ENCODE measurements at places on chromosomes 5 and 9. TPM values are rescaled to one million over a fixed set of nuclear protein-coding genes. Genes with fewer than 3 reads are reported as not detected.

DNA sequence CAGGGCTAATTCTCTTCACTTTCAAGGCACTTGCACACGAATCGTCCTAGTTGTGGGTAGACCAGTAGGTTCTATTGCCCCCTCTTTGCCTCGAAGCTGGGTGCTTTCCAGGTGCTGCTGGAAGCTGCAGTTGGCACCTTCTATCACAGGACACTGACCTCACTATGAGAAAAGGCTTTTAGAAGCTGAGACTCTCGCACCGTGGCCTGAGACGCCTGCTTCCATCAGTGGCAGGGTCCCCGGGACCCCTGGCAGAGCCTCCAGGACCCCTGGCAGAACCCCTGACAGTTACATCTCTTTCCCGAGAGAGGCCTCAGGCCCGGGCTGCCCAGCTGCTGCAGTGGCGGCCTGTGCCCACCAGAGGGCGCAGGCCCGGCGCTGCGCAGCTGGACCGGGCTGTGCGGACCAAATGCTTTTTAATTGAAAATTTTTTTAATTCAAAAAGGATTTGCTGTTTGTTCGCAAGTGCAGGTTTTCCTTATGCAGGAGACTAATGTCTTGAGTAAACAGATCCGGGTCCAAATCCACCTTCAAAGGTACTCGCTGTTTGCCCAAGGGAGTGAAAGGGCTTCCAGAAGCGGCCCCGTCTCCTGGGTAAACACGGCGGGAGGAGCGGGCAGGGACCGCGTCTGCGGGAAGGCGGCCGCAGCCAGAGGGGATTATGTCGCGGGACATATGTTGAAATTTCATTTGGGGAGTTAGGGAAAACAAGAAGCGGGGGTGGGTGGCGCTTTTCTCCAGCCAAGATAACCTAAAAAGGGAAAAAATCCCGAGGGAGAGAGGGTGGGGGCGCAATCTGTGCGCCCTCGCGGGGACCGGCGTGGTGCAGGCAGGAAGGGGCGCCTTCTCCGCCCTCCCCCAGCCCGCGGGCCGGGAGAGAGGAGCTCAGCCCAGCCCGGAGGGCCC is 114.5 kb upstream of the LMX1B start:
- DNase-seq = no peak
- peak overlapping the region; percentile 49 for H3K4me3 ChIP-seq
- H3K36me3 ChIP-seq = peaks cover 17% of the 10 kb centered on the region
- H3K27me3 ChIP-seq = no peaks in the 10 kb centered on the region

DNA sequence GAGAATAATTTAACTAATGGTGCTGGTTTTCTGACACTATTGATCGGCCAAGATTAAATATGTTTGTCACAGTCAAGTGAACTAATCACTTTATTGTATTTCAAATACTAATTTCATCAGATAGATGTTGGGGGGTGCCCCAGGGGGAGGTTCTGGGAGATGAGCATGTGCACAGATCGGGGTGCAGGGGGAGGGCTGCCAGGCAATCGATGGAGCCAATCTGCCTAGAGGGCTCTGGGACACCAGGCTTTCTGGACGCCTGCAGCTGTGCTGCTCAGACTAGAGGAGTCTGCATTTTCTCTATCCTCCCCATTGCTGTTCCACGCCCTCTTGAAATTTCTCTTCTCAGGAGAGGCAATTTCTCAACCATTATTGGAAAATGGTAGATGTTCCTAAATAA is 100.0 kb upstream of the ALDH1B1 start:
- no peaks in the 10 kb centered on the region for H3K36me3 ChIP-seq
- H3K4me3 ChIP-seq = no peak overlapping the region
- no peaks in the 10 kb centered on the region for H3K4me1 ChIP-seq
- DNase-seq = no peak

GRCh38 chr5:109805883-109806282 is 116.2 kb downstream of the MAN2A1 start:
- no peaks in the 10 kb centered on the region for H3K4me1 ChIP-seq
- H3K4me3 ChIP-seq = no peak overlapping the region
- H3K36me3 ChIP-seq = no peaks in the 10 kb centered on the region
- no peak overlapping the region for H3K27ac ChIP-seq

- no peaks in the 10 kb centered on the region for H3K27me3 ChIP-seq
- peaks cover 92% of the 10 kb centered on the region for H3K36me3 ChIP-seq
- no peaks in the 10 kb centered on the region for H3K4me1 ChIP-seq
- DNase-seq = no peak
Observed at GRCh38 chr9:37523916-37524315, 38.2 kb downstream of the POLR1E start.

GRCh38 chr5:71537687-71538086 is 49.5 kb upstream of the MCCC2 start:
- H3K4me1 ChIP-seq = no peaks in the 10 kb centered on the region
- H3K27me3 ChIP-seq = no peaks in the 10 kb centered on the region
- H3K4me3 ChIP-seq = no peak overlapping the region
- H3K27ac ChIP-seq = no peak overlapping the region
- DNase-seq = no peak
- H3K36me3 ChIP-seq = peaks cover 7% of the 10 kb centered on the region

The ANKRD55 gene
- not detected for total RNA-seq

The ADGRD2 gene
- total RNA-seq = not detected

The ZNF782 gene
- total RNA-seq = 10.7 TPM

DNA sequence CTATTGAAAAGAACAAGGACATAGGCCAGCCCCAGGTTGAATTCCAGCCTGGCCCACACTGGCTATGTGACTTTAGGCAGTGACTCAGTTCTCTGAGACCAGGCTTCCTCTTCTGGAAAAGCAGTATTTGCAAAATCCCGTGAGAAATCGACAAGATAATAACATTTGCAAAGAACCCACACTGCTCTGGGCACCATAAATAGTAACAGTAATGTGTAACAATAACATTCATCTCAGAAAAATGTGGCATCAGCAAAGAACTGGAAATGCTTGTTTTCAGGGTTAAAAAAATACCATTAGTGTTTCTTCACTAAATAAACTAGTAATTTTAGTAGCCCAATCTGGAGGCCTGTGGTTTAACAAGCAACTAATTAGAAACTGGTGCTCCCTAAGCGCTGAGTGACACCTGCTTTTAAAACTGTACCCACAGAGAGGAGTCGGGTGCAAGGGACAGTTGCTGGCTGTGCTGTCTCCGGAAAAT is 148.4 kb downstream of the TTLL11 start:
- no peak overlapping the region for H3K4me3 ChIP-seq
- H3K27me3 ChIP-seq = no peaks in the 10 kb centered on the region
- no peaks in the 10 kb centered on the region for H3K4me1 ChIP-seq
- H3K36me3 ChIP-seq = peaks cover 9% of the 10 kb centered on the region

The ABL1 gene
- 87.5 TPM for total RNA-seq

- H3K4me1 ChIP-seq = no peaks in the 10 kb centered on the region
- H3K4me3 ChIP-seq = no peak overlapping the region
- H3K27ac ChIP-seq = no peak overlapping the region
- no peak for DNase-seq
- H3K36me3 ChIP-seq = no peaks in the 10 kb centered on the region
Observed at GRCh38 chr9:130144703-130145102, 27.5 kb upstream of the NCS1 start.

The SLC6A7 gene
- not detected for total RNA-seq

DNA sequence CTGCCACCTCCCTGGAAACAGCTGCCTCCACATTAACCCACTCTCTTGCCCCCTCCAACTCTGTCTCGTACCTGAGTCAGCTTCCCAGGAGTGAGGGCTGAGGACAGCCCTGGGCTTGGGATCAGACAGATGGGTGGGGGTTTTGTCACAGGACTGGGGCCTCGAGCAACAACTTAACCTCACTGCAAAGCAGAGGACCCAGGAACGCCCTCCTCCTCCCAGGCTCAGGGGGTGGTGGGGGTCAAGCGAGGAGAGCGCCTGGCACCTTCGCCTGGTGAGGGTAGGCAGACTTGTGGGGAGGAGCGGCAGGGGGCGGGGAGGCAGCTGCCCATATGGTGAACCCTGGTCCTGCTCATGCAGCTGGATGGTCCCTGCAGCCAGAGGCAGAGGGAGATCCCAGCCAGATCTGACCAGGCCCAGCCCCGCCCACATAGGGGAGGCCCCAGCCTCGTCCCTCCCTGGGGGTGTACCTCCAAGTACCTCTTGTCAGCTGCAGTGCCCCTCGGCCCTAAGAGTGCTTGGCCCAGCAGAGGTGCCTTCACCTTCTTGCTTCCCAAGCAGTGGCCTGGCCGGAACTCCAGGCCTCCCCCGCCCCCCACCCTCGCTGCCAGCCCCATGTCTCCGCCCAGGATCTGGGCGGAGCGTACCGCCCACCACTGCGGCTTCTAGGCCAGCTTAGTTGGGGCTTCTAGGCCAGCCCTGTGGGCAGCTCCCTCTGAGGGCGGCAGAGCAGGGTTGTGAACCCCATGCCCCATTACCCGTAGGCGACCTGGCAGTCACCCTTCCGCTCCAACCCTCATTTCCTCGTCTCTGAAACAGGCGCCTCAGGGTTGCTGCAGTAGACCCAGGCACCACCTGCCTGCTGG is at the start of gene SARDH:
Gene SARDH, minus strand, starts transcription at position 579 of the 866 bp plus-strand sequence. CDS start 4,179 bp downstream, outside the sequence.
- H3K4me3 ChIP-seq = peak within 1 kb of the TSS; percentile 50
- H3K27me3 ChIP-seq = no peaks in the 10 kb centered on the region
- no peak within 1 kb of the TSS for H3K27ac ChIP-seq
- no peaks in the 10 kb centered on the region for H3K4me1 ChIP-seq
- DNase-seq = peak; percentile 49
- H3K36me3 ChIP-seq = no peaks in the 10 kb centered on the region

DNA sequence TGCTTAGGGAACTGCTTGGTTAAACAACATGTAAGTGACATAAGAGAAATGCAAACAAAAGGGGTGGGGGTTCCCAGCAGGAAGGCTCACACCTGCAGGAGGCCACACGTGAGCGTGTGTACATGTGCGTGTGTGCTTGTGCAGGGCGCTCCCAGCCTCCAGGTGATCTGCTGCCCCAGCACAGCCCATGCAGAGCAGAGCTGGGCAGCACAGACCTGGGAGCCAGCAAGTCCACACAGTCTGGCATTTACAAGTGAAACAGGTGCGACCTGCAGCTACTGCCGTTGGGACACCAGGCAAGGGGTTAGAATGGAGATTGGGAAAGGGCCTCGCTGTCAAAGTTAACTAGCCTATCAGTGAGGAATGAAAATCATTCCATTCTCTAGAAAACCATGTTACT is 41.8 kb downstream of the GRAMD2B start:
- peak overlapping the region; percentile 11 for H3K27ac ChIP-seq
- H3K4me3 ChIP-seq = no peak overlapping the region
- H3K4me1 ChIP-seq = peaks cover 42% of the 10 kb centered on the region
- H3K36me3 ChIP-seq = peaks cover 32% of the 10 kb centered on the region
